NCI-H1436 treated with DMSO at 0.1 percent for 48 hours (cell line): ENCODE measurements at places on chromosomes 11 and 22.

DNA sequence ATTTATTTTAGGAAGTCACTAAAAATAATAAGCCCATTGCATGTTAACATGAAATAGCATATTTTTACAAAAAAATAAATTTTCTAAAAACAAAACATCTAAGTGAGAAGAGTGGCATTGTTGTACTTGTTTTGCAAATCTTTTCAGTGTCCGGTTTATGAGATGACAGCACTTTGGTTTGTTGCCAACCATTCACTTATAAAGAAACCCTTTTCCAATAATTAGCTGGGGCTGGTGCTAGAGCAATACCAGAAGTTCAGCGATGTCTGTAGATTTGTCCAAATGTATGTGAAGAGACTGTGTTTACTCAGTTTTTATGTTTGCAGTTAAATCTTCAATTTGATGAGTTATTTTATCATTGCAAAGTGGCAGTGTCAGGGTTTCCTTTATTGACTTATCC is 22.1 kb upstream of the KRTAP5-7 start:
- DNase-seq = no peak

- DNase-seq = no peak
Observed at GRCh38 chr11:41897991-41898390, 438.5 kb upstream of the LRRC4C start.

DNA sequence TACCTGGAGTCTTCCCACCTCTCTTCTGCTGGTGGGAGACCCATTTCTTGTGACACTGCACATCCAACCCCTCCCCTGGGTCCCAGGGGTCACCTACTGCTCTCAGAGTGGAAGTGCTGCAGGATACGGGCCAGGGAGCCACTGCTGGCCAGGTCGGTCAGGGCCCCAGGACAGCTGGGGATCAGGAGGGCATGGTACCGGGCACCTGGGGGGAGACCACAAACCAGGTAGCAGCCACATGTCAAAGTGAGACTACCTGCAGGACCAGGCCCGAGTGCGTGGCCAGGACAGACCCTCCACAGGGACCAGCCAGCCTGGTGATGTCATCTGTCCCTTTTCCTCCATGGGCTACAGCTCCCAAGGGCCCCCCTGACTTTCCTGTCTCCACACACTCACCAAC is 3.9 kb downstream of the GATD1 start:
- DNase-seq = no peak

- DNase-seq = no peak
Observed at GRCh38 chr22:29327089-29327764, 11.7 kb upstream of the RASL10A start.

- DNase-seq = no peak
Observed at GRCh38 chr22:50060441-50061140, 2.5 kb upstream of the TTLL8 start.

DNA sequence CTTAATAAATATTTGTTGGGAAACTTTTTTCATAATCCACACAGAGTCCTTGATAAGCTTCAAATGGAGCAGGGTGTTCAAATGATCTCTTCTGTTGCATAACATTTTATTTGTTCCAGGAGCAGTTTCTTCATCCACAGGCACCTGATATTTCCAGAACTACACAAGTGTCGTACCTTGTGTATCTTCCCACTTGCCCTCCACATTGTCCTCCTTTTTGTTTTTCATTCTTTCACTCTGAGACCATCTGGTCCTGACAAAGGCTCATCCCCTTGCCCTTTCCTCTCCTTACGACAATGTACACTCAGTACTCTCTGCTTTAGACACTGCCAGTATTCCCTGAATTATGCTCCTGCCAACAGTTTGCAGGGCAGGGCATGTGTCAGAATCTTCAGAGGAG is 5.2 kb upstream of the AMOTL1 start:
- DNase-seq = no peak

- DNase-seq = no peak
Observed at GRCh38 chr11:133901999-133902398, 54.8 kb downstream of the IGSF9B start.

DNA sequence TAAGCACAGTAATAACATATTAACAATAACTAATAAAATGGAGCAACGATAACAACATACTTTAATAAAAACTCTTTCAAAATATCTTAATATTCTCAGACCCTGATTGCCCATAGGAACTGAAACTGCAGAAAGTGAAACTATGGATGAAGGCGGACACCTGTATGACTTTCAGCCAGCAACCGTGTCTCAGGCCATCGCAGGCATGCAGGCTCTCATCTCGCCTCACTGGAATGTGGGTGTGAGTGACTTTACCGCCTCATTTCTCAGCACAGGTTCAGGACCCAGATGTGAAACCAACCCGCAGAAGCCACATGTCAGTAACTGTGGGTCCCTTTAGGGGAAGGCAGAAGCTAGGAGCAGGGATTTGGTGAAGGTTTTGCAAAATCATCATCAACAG is 539.1 kb downstream of the FAM181B start:
- DNase-seq = no peak

GRCh38 chr11:7306900-7307299 is 55.2 kb downstream of the SYT9 start:
- no peak for DNase-seq

GRCh38 chr11:33417121-33417520 is 159.9 kb downstream of the HIPK3 start:
- no peak for DNase-seq
